Caco-2 (cell line): ENCODE measurements at places on chromosomes 11 and 22. TPM values are rescaled to one million over a fixed set of nuclear protein-coding genes. Genes with fewer than 3 reads are reported as not detected.
A peak's percentile ranks its signal among the peaks of the same experiment; 100 is the strongest.

DNA sequence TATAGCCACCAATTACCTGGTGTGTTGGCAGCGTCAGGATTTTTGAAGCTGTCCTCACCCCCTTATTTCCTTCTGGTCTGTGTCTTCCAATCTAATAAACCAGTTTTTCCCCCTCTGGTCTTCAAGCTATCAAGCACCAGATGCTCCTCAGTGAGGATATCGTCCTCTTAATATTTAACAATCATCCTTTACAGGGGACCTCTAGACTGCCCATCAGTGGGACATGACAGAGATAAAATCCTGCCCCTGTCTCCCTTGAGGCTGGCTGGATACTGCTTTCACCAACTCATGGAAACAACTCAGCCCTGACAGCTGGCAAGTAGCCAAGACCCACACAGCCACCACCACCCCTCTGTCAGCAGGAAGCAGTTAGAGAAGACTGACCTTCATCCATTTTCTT is 421.0 kb upstream of the API5 start:
- no peak overlapping the region for H3K27ac ChIP-seq
- no peak overlapping the region for H3K4me3 ChIP-seq
- H3K36me3 ChIP-seq, result no peaks in the 10 kb centered on the region
- no peaks in the 10 kb centered on the region for H3K4me1 ChIP-seq

- no peak for DNase-seq
- H3K27me3 ChIP-seq, result no peaks in the 10 kb centered on the region
- peaks cover 27% of the 10 kb centered on the region for H3K4me1 ChIP-seq
- no peaks in the 10 kb centered on the region for H3K36me3 ChIP-seq
- no peak overlapping the region for H3K4me3 ChIP-seq
- no peak overlapping the region for H3K27ac ChIP-seq
Measured at GRCh38 chr11:87894961-87895360, 280.3 kb downstream of the RAB38 start.

- DNase-seq, result no peak
- H3K27me3 ChIP-seq, result no peaks in the 10 kb centered on the region
- no peak overlapping the region for H3K4me3 ChIP-seq
- H3K4me1 ChIP-seq, result no peaks in the 10 kb centered on the region
Measured at GRCh38 chr22:27501191-27501936, 300.2 kb downstream of the MN1 start.

DNA sequence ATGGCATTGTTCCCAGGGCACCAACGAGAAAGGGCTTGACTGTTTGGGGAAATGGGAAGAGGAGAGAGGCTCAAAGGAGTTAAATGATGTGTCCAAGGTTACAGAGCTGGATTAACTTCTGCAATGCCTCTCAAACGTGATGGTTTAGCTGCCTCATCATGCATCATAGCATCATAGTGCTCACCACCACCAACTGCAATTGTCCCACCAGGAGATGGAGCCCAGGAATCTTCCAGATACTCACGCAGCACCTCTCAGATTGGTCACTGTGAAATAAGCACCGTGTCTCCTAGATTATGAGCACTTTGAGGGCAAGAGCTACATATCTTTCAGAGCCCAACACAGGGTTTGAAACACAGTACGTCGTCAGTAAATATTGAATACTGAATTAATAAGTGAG is 69.2 kb downstream of the PRSS23 start:
- no peak overlapping the region for H3K27ac ChIP-seq
- H3K4me3 ChIP-seq, result no peak overlapping the region
- H3K36me3 ChIP-seq, result no peaks in the 10 kb centered on the region
- no peaks in the 10 kb centered on the region for H3K27me3 ChIP-seq

DNA sequence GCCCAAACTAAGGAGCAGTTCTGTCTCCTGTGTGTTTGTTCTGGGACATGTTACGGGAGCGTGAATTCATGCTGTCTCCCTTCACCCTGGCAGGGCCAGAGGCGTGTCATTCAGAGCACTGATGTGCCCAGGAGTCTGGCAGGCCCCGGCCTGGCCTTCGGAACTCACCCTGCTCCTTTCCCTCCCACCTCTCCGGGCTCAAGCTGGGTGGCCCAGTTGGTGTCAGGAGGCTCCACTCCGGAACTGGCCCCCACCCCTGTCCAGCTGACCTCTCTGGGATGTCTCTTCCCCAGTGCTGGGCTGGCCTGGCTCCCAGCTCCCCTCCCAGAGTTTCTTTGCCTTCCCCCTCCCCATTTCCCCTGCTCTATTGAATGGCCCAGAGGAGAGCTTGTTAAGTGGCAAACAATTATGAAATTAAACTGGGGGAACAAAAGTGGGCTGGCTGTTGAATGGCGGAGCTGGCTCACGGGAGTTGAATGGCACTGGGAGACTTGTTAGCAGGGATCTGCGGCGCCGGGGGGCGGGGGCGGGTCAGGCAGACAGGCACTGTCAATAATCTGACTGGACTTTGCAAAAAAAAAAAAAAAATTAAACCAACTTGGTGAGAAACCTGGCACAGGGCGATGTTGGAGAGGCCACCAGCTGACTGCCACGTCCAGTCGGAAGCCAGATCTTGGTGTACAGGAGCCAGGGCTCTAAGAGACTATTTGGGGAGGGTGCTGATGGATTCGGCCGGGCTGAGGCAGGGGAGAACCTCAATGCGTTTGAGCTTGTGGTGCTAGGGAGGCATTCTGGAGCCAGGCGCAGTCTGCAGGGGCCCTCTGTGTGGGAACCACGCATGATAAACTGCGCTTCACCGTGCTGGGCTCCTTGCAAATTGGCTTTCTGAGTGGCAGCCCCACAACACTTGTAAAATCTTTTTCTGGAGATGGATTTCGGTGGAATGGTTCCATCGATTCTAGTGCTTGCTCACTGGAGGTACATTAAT is 1.3 kb downstream of the MPPED1 start:
- H3K4me3 ChIP-seq, result no peak overlapping the region
- H3K4me1 ChIP-seq, result no peaks in the 10 kb centered on the region
- H3K36me3 ChIP-seq, result no peaks in the 10 kb centered on the region
- no peak for DNase-seq
- H3K27me3 ChIP-seq, result peaks cover 4% of the 10 kb centered on the region; the same call in 1 of the 2 replicates

- no peaks in the 10 kb centered on the region for H3K27me3 ChIP-seq
- H3K36me3 ChIP-seq, result no peaks in the 10 kb centered on the region
- H3K4me1 ChIP-seq, result peaks cover 11% of the 10 kb centered on the region; the same call in 1 of the 2 replicates
- no peak overlapping the region for H3K4me3 ChIP-seq
Measured at GRCh38 chr11:77151804-77152509, 23.9 kb downstream of the MYO7A start.

DNA sequence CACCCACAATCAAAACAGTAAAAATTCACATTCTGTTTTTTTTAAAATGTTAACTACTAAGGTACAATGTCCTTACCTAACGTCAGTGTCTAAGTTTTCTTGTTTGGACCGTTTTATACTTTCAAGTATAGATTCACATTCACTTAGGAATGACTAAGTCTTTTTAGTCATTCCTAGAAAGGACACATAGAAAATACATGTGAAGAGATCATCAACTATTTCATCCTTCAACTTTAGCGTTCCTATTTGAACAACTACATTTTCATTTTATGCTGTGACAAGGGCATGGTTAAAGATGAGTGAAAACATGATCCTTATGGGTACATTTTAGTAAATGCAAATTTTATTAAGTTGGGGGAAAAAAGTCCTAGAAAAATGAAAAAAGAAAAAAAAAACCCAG is 62.8 kb downstream of the DDX10 start:
- no peaks in the 10 kb centered on the region for H3K36me3 ChIP-seq
- no peaks in the 10 kb centered on the region for H3K27me3 ChIP-seq
- no peak for DNase-seq
- H3K4me3 ChIP-seq, result no peak overlapping the region
- H3K27ac ChIP-seq, result no peak overlapping the region
- peaks cover 23% of the 10 kb centered on the region for H3K4me1 ChIP-seq

DNA sequence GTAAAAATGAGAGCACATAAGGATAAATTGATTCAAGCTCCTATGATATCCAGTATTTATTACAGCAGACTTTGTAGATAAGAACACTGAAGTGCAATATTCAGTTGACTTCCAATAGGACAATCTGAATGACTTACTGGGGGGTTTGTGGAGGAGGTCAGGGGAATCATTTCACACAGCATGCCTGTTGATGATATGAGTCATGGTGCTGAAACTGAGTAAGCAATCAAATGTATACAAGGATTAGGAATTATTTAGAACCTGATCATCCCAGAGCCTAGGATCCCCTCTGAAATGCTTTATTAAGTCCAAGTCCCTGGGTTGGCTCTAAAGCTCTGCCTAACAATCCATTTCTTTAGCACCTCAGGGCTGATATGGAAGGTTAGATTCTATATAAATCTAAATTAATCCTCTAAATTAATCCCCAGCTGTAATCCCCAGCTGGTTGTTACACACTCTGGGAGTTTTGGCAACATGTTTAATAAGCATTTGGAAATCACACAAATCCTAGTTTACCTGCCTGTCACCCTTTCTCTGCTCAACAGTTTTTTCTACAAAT is 326.4 kb downstream of the GUCY1A2 start:
- no peak overlapping the region for H3K27ac ChIP-seq
- no peak overlapping the region for H3K4me3 ChIP-seq
- peaks cover 16% of the 10 kb centered on the region for H3K4me1 ChIP-seq
- H3K27me3 ChIP-seq, result no peaks in the 10 kb centered on the region

DNA sequence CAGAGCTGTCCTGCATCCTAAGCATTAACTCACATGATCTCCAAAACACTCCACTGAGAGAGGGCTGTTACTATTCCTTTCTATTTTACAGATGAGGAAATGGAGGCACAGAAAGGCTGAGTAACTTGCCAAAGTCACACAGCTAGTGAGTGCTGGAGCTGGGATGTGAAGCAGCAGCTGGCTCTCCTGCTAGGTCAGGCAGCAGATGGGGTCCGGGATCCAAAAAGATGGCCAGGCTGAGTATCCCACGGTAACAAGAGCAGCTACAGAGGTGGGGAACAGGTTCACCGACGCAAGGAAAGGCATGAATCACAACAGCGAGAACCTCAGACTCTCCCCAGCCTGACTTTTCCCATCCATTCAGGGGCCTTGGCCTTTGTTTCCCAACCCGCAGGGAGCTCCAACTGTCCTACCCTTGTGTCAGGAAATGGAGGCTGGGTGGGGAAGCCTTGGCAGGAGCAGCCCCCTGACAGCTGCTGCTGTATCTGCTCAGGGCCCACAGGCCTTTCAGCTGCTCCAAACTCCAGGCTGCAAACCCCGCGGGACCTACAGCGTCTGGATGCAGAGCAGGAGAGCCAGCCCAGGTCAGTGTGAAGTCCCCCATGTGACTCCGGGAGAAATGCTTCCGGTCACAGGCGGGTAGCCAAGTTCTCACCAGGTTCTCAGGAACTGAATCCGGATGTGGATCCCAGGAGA is 29.5 kb downstream of the DKK3 start:
- peak overlapping the region; percentile 69 for H3K27ac ChIP-seq
- no peaks in the 10 kb centered on the region for H3K27me3 ChIP-seq
- peaks cover 23% of the 10 kb centered on the region for H3K4me1 ChIP-seq
- DNase-seq, result no peak
- no peak overlapping the region for H3K4me3 ChIP-seq
- peaks cover 3% of the 10 kb centered on the region; the same call in 1 of the 2 replicates for H3K36me3 ChIP-seq

DNA sequence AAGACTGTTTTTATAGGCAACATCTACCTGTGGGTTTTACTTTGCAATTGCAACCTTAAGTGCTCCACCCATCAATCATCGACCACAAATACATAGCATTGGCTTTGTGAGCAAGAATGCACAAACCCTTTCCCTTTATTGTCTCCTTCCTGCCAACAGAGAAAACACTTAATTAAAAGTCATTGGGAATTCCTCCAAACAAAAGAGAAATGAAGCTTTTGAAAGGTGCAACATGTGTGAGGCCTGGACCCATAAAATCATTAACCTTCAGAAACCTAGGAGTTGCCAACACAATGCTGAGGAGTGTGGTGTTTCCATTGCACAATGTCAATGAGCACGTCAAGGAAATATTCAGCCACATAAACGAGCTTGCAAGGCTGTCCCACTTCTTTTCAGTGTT is 223.2 kb downstream of the BLID start:
- DNase-seq, result no peak
- H3K4me1 ChIP-seq, result no peaks in the 10 kb centered on the region
- no peaks in the 10 kb centered on the region for H3K27me3 ChIP-seq
- no peak overlapping the region for H3K4me3 ChIP-seq

Gene GRAMD1B
- total RNA-seq, result 1.2 and 1.5 TPM in 2 replicates

Gene CHRM4
- 0.27 and 0.28 TPM in 2 replicates for total RNA-seq

Gene A4GALT
- total RNA-seq, result 12.7 and 16.2 TPM in 2 replicates

Gene NAA40
- total RNA-seq, result 42.7 and 43.7 TPM in 2 replicates

Gene PRR33
- total RNA-seq, result not detected in 2 replicates
